ENCODE measurements at places on chromosomes 5 and 9. TPM values are rescaled to one million over a fixed set of nuclear protein-coding genes. Genes with fewer than 3 reads are reported as not detected.
A peak's percentile ranks its signal among the peaks of the same experiment; 100 is the strongest.

DNA sequence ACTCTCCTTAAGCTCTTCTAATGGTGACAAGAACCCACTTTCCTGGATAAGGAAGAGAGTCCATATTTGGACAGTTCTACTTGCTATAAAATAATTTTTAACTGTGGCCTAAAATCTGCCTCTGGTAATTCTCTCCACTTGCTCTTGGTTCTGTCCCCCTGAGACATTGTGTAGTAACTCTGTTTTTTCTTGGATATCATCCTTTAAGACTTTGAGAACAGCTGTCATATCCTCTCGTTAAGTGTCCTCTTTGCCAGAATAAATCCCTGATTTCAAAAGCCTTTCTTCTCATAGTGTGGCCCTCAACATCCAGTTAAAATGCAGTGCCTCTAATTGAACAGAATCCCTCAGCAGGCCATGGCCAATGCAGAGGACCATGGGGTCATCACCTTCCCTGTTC lies 101.5 kb downstream of the ARHGEF28 start:
- no peaks in the 10 kb centered on the region for H3K36me3 ChIP-seq
- no peaks in the 10 kb centered on the region for H3K4me1 ChIP-seq
- no peak overlapping the region for H3K27ac ChIP-seq
- DNase-seq, result no peak
- no peak overlapping the region for H3K4me3 ChIP-seq
- no peaks in the 10 kb centered on the region for H3K27me3 ChIP-seq

DNA sequence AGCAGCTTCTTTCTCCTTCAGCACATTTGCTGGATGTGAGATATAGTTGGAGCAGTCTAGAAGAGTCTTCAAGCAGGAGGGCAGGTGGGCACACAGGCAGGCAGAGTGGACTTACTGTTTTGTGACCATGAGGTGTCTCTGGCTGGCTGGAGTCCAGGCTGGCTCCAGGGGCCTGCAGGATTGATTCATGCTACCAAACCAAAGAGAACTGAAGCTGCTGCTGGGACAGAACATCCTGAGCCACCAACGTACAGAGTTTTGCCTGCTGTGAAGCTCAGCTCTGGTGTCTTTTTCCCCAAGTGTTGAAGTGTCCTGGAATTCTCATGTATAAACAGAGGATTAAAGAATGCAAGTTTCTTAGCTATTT lies 45.7 kb downstream of the CYSTM1 start:
- H3K4me1 ChIP-seq, result peaks cover 89% of the 10 kb centered on the region
- no peaks in the 10 kb centered on the region for H3K36me3 ChIP-seq
- H3K27me3 ChIP-seq, result no peaks in the 10 kb centered on the region
- H3K27ac ChIP-seq, result peak overlapping the region; percentile 93
- H3K4me3 ChIP-seq, result no peak overlapping the region
- DNase-seq, result peak; percentile 88

- no peaks in the 10 kb centered on the region for H3K36me3 ChIP-seq
- no peaks in the 10 kb centered on the region for H3K27me3 ChIP-seq
- H3K27ac ChIP-seq, result peak overlapping the region; percentile 78
- H3K4me3 ChIP-seq, result peak overlapping the region; percentile 63
- DNase-seq, result no peak
These were observed 1.2 kb downstream of the SSBP2 start for GRCh38 chr5:81749561-81750307.

NKD2 gene
- not detected for total RNA-seq

PCDHGC4 gene
- total RNA-seq, result 0.31 TPM

ACOT12 gene
- total RNA-seq, result 0.53 TPM
